Activated CD4-positive, alpha-beta T cell treated with anti-CD3 and anti-CD28 coated beads for 36 hours (primary cell): ENCODE measurements at places on chromosomes 7 and 10. TPM values are rescaled to one million over a fixed set of nuclear protein-coding genes. Genes with fewer than 3 reads are reported as not detected.

DNA sequence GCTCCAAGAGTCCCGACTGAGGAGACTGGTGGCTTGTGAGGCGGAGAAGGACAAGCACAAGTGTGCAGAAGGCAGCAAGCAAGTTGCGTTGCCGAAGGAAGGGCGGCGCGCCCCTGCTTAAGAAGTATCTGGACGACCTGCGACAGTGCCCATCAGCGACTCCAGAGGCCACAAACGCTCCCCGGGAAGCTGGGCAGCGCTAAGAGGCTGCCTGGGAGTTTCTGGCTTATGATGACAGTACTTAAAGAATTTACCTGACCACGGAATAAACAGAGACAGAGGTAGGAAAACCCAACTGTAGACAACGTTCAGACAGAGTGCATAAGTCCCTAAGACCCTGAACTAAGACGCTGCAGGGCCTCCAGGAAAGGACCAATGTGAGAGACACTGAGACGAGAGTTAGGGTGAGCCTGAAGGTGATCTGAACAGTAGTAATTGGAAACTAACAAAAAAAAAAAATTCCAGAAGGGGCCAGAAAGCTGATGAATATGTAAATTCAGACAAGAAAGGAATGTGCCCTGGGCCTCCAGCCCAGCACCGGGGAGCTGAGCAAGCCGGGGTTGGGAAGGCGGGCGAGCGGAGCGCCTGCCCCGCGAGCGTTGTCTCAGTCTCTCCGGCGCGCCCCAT, 1.0 kb downstream of the OSBPL3 start:
- peak; percentile 31 for DNase-seq

DNA sequence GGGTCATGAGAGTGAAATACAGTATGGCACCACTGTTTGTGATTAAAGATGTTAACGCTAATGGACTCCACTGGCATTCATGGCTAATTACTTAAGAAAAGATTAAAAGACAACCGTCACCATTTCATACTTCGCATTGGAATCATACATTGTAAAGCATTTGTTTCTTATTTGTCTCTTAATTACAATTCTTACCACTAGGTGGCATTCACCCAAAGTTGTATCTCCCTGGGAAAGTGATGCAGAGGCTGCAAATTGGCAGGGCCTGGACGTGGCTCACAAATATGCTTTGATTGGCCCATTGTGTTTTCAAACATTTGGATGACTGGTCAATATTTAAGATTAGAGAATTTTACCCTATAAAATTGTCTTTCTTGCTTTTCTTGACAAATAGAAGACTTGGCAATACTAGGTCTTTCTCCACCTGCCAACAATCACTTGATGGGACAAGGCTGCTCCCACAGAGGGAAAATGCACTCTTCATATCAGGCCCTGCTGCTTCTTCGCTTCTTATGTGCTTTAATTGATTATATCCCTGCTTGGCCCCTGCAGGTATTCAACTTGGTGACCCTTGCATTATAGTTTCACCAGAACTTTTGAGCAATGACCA, 72.1 kb upstream of the STARD3NL start:
- peak; percentile 25 for DNase-seq

- DNase-seq = peak; percentile 45
Observed at GRCh38 chr10:70167246-70167645, 3.1 kb downstream of the SAR1A start.

DNA sequence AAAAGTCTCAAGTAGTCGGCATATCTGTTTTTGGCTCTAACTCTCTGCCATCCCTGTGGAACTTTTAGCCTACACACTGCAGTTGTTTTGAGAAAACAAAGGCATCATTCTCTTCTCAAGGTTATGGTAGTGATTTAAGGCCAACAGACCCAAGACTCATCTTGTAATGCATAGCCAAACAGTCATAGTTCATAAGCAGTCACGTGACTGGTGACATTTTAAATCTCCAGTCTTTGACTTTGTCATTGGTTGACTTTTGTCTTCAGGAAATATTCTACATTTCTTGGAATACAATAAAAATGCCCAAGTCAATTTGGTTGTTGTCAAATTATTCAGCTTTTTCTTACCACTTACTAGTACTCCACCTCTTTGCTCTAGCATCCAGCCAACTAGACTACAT, 114.8 kb downstream of the ANKRD30A start:
- no peak for DNase-seq

- DNase-seq = no peak
Observed at GRCh38 chr10:31630861-31631567, 297.6 kb downstream of the ARHGAP12 start.

Gene GHRHR
- not detected for total RNA-seq
